NCI-H2107 (cell line): ENCODE measurements at places on chromosomes 3 and 15.

DNA sequence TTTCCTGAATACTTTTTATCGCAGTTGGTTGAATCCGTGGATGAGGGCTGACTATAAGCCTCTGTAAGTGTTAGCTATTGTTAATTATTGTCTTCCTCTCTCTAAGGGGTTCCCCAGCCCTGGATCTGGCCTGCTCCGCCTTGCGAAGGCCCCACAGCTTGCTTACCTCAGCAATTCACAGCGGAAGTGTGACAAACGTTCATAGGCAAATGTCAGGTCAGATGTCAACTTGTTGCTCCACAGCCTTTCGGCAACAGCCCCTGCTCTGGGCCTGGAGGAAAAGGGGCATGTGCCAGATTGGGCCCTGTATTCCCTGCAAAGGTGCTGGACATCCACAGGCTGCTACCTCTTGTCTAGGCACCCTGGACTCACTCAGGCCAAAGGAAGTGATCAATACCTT, 25.3 kb upstream of the CELF6 start:
- DNase-seq: no peak

DNA sequence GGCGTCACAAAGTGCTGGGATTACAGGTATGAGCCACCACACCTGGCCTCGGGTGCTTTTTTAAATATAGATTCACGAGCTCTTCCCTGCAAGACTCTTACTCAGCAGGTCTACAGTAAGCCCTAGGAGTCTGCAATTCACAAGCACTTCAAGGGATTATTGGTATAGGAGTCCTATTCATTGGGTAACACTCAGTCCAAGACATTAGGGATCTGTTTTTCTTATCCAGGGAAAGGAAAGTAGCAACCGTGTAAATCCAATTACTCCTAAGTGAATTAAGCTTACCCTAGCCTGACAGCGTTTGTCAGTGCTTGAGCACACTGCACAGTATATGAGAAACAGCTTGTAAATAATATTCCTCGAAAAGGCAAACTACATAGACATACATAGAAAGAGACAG, 109.9 kb downstream of the SENP2 start:
- DNase-seq: no peak

- DNase-seq: no peak
These were observed 14.1 kb downstream of the LCMT2 start for GRCh38 chr15:43316016-43316970.

DNA sequence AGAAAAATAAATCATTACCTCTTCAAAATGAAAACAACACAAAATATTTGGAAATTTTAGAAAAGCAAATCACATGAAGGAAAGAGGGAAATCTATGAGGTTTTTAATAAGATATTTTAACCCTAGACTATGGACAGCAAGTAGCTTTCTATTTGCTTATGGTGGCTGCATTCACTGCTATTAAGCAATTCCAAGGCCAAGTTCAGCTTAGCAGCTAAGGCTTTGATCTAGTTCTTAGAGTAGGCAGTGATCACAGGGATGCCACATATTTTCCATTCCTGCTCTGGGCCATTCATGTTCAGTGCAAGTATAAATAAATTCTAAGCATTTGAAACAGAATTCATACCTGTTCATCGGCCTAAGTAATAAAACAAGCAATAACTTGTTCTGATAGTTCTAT, 235.3 kb downstream of the CDIN1 start:
- DNase-seq: no peak

DNA sequence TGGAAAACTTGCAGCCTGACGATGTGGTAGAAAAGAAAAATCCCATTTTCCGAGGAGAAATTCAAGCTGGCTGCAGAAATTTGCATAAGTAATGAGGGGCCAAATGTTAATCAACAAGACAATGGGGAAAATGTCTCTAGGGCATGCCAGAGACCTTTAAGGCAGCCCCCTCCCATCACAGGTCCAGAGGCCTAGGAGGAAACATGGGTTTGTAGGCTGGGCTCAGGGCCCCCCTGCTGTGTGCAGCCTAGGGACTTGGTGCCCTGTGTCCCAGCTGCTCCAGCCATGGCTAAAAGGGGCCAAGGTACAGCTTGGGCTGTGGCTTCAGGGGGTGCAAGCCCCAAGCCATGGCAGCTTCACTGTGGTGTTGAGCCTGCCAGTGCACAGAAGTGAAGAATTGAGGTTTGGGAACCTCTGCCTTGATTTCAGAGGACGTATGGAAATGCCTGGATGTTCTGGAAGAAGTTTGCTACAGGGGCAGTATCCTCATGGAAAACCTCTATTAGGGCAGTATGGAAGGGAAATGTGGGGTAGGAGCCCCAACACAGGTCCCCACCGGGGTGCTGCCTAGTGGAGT, 75.9 kb upstream of the CADPS start:
- no peak for DNase-seq

DNA sequence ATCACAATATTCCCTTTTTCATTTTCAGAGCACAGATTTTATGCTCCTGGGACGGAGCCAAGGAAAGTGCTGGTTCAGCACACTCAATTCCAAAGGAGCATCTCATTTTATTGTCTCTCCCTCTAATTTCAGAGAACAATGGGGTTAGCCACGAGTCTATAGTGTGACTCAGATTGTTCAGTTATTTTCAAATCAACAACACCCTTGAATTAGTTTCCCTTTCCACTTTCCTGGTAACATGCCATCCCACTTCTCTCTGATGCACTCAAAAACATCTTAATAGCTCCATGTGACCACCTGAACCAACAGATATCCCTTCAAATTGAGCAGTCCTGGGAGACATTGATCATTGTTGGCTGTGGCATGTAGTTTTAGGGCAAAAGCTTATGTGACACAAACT, 389.7 kb upstream of the MDFIC2 start:
- no peak for DNase-seq

- DNase-seq: no peak
These were observed 39.0 kb upstream of the NDUFB4 start for GRCh38 chr3:120557115-120557514.

DNA sequence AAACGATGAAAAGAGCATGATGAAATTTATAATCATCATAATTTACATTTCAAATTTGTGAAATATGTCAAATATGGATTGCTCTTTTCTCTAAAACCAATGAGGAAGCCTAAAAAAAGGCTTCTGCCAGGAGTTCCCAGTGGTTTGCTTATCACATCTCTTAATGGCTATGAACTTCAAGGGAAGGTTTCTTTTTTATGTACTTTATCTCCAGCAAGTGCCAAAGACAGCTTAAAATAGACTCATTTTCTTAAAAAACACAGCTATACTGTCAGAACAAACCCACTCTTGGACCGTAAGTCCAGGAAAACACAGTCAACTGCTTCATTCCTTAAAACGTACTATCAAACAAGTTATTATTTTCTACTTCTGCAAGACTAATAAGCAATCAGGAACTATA, 80.2 kb downstream of the DLG1 start:
- DNase-seq: no peak

DNA sequence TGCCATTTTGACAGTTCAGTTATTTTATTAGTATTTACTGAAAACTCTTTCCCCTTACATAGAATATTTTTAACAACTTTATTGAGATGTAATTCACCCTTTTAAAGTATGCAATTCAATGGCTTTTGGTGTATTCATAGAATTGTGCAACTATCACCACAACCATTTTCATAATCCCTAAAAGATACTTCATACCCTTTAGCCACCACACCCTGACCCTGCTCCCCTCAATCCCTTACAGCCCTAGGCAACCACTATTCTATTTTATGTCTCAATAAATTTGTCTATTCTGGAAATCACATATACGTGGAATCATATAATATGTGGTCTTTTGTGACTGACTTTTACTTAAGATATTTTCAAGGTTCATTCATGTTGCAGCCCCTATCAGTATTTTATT, 29.7 kb downstream of the TEX9 start:
- DNase-seq: no peak

DNA sequence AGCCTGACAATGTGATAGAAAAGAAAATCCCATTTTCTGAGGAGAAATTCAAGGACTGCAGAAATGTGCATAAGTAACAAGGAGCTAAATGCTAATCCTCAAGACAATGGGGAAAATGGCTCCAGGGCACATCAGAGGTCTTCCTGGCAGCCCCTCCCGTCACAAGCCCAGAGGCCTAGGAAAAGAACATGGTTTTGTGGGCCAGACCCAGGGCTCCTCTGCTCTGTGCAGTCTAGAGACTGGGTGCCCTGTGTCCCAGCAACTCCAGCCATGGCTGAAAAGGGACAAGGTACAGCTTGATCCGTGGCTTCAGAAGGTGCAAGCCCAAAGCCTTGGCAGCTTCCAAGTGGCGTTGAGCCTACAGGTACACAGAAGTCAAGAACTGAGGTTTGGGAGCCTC, 176.8 kb upstream of the SUCLG2 start:
- DNase-seq: no peak

GRCh38 chr3:15331606-15332404, 581 bp downstream of the SH3BP5 start:
- no peak for DNase-seq

DNA sequence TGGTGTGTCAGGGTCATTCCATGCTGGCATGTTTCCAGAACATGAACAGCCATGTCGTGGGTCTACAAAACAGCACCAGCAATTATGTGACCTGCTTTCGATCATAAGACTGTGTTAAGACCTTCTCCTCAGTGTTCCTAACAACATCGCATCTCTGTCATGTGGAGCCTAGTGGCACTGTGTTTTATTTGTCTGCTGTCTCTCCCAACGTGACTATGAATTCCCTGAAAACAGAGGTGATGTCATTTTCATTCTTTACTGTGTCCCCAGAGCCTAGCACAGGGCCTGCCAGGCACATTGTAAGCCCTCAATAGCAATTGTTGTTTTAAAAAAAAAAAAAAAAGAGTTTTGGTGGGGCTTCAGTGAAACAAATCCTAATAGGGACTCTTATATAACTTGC, 94.2 kb upstream of the IL12A start:
- DNase-seq: no peak

- no peak for DNase-seq
These were observed 1020.2 kb downstream of the SQOR start for GRCh38 chr15:46654993-46655392.

GRCh38 chr15:68551296-68551635, 27.5 kb upstream of the CORO2B start:
- no peak for DNase-seq

DNA sequence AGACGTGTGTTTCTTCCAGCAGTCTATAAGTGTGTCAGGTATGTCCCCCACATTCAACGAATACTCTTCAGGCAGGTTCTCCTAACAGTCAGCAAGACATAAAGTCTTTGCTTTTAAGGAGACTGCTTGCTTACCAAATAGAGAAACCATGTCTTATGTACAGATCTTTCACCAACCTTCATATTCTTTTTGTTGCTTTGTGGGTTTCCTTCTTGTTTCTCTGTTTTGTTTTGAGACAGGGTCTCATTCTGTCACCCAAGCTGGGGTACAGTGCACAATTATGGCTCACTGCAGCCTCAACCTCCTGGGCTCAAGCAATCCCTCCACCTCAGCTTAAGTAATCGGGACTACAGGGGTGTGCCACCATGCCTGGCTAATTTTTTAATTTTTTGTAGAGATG, 14.3 kb downstream of the DYNC1LI1 start:
- DNase-seq: no peak

DNA sequence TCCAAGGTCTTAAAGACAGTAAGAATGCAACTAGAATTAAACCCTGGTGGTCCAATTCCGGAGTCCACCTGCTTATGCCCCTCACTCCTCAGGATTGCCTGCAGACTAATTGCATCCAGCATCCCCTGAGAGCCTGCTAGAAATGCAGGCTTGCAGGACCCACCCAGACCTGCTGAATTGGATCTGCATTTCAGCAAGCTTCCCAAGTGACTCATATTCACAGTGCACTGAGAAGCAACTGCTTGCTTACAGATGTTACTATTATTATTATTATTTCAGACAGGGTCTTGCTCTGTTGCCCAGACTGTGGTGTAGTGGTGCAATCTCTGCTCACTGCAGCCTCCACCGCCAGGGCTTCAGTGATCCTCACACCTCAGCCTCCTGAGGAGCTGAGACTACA, 83.5 kb upstream of the VGLL4 start:
- DNase-seq: no peak

GRCh38 chr3:72021531-72021930, 236.6 kb upstream of the PROK2 start:
- DNase-seq: no peak

DNA sequence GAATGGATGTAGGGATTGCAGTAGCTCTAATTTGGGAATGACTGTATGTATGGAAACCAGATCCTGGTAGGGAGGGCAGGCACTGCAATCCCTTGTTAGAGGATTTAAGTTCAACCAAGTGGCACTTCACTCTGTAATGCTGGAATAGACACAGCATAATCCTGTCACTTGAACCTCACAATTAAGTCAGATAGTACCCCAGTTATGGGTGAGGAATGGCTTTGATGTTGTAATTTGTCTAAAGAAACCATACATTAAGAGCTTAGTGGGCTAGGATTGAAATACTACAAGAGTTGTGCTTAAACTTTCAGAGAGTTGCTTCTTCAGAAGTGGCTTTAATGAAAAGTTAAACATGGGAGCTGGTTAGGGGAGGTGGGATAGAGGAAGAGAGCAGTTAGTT, 9.3 kb downstream of the RAB7A start:
- DNase-seq: no peak

GRCh38 chr3:963755-964154, 129.1 kb upstream of the CNTN6 start:
- DNase-seq: no peak

DNA sequence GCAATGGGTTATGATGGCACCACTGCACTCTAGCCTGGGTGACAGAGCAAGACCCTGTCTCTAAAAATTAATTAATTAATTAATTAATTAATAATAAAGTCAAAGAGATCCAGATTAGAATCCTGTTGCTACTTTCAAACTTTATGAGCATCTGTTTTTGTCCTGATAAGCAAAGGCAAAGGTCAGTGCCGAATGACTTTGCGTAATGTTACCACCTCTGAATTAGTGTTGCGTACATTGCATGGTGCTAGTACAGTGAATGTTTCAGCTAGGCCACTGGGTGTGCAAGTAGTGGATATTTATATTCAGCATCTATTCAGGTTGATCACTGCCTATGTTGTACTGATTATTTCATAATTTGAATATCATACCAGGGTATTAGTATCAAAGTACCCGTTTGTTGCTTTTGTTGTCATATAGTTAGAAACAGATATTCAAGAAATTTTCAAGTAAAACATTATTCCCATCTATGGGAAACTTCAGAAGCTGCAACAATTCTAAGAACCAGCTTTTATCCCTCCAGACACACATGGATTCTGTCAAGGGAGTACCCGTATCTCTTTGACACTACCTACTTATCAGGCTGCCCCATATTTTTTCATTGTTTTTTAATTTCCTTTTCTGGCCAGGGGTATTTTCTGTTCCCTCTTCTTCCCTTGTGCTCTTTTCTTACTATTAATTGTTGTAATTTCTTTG, 127.1 kb upstream of the GRM7 start:
- DNase-seq: no peak

GRCh38 chr15:93058128-93058527, 30.9 kb downstream of the RGMA start:
- DNase-seq: no peak
